ELR (cell line): ENCODE measurements at places on chromosomes 1 and 21.

- no peak for DNase-seq
Observed at GRCh38 chr21:46650476-46651098, 15.1 kb downstream of the PRMT2 start.

DNA sequence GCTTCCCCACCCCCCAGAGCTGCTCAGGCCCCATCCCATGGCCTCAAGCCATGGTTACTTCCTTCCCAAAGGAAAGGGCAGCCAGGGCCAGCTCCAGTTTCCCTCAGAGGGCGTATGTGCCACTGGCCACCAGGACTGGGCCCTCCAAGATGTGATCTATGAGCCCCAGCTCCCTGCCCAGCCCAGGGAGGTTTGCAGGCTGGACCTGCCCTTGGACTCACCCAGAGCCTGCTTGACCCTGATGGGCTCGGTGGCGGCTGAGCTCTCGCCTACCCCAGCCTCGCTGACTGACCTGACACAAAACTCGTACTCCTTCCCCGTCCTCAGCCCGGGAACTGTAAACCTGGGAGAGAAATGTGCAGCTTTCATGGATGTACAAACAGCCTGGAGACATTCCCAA lies 29.6 kb downstream of the MYOM3 start:
- DNase-seq, result no peak

DNA sequence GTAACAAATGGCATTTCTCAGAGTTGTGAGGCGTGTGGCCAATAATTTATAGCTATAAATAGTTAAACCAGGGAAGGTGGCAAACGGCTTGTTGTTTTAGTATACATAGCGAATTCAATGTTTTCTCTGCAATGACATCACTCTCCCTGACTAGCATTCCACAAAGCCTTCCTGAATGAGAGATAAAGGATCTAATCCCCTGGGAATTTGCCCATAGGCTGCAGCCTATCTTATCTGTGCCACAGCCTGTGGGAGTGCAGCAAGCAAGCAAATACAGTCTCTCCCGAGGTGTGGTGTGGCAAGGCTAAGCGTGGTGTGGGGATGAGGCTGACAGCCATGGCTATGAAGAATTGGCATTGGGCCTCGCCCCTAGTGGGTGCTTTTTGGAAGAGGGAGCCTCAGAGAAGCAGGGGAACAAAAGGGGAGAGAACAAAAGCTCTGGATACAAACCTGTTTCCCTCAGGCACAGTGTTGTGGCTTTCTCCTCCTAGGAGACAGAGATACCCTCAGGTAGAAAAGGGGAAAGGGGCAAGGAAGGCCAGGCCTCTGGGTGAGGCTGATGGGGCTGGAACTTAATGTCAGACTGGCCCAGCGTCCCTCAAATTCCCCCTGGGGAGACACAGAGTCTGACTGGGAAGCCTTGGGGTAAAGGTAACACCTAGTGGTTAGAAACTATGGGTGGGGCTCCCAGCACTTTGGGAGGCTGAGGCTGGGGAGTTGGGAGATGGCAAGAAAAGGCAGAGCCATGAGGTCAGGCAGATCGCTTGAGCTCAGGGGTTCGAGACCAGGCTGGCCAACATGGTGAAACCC lies 8.9 kb downstream of the TAGLN2 start:
- DNase-seq, result peak; percentile 92

- no peak for DNase-seq
Observed at GRCh38 chr1:171809834-171810233, 28.4 kb downstream of the METTL13 start.

DNA sequence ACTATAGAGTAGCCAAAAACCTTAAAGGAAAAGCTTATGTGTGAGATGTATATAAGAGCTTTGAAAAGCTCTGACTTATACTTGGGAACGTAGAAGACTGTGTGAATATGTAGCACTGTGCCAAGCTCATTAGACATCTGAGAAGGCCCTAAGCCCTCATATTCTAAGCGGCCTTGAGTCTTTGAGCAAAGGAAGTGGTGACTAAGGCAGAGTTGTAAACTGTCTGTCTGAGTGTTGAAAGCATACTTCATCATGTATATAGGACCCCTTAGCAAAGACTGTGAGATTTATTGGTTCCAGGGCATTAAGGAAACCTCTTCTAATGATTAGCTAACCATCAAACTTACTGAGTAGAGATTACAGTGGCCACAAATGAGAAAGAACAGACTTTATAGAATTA lies 153.3 kb upstream of the LYPLAL1 start:
- DNase-seq, result peak; percentile 32

DNA sequence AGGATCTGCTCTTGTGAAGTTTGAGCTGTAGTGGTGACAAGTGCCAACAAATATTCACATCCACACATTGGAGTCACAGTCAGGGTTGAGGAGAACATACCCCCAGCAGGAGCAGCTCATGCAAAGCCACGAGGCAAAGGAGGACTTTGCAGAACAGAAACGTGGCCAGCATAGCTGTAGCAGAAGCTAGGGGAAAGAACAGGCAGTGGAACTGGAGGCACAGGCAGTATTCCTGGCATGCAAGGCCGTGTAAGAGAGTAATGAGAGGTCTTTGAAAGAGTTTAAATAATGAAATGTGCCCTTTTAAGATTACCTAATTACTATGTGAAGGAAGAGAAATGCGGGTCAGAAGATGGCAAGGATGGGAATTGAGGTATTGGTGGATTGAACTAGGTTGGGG lies 40.9 kb upstream of the IKBKE start:
- no peak for DNase-seq

- DNase-seq, result no peak
Observed at GRCh38 chr21:42081138-42081537, 10.0 kb downstream of the UMODL1 start.
